Lower lobe of right lung (tissue), 2 donors: ENCODE measurements at places on chromosomes 2 and 18. TPM values are rescaled to one million over a fixed set of nuclear protein-coding genes. Genes with fewer than 3 reads are reported as not detected.

DNA sequence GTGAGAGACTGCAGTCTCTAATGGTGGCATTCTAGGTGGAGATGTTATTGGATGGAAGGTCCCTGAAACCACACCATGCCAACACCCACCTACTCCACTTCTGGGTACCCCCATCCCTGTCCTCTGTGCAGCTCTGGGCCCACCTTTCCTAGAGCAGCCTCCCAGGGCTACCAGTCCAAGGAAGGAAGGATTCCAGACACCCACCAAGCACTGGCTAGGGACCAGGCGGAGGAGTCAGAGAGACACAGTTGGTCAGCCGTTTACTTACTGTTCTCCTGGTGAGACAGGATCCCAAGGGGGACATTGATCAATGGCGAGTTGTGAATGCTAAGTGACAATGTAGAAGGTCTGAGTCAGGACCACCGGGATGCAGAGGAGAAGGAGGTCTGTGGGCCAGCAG lies 151.6 kb downstream of the TTC32 start:
- no peak for DNase-seq

- DNase-seq = no peak
Observed at GRCh38 chr2:3532941-3533340, 13.6 kb upstream of the ADI1 start.

- DNase-seq = no peak
Observed at GRCh38 chr2:180124273-180125139, 117.4 kb upstream of the CWC22 start.

DNA sequence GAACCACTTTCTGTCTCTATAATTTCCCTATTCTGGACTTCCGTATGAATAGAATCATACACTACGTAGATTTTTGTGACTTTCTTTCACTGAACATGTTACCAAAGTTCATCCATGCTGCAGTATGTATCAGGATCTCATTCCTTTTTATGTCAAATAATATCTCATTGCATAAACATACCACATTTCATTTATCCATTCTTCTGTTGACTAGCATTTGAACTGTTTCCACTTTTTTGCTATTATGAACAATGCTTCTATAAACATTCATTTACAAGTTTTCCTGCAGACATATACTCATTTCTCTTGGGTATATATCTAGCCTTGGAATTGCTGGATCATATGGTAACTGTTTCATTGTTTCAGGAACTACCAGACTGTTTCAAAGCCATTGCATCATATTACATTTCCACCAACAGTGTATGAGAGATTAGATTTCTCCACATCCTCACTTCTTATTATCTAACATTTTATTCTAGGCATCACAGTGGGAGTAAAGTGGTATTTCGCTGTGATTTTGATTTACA lies 186.2 kb downstream of the DYM start:
- no peak for DNase-seq

DNA sequence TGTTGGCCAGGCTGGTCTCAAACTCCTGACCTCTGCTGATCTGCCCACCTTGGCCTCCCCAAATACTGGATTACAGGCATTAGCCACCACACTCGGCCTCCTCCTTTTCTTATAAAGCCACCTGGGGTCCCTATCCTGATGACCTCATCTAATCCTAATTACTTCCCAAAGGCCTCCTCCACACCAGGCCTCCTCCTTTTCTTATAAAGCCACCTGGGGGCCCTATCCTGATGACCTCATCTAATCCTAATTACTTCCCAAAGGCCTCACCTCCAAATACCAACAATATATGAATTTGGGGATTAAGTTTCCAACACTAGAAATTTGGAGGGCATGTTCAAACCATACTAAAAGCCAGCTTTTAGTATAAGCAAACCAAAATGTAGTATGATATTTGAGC lies 9.7 kb upstream of the RMC1 start:
- DNase-seq = no peak

- DNase-seq = no peak
Observed at GRCh38 chr18:45107425-45107824, 426.7 kb downstream of the SETBP1 start.

DNA sequence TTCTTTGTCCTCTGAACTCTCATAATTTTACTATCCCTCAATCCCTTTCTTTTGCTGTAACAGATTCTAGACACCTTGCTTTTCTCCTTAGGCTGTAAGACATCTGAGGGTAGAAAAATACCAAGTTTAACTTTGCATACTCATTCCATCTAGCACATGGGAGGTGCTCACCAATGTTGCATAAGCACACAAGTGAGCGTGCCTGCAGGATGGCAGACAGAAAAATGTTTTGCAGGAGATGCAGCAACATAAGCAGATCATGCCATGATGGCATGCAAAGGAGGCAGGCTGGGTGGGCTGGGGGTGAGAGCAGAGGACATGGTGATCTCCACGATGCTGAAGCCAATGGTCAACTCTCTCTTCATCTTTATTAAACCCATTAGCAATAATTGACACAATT lies 24.1 kb downstream of the CYRIA start:
- no peak for DNase-seq

Gene SPHKAP
- total RNA-seq = 0.06 TPM

GRCh38 chr2:67277450-67277849 lies 119.7 kb upstream of the ETAA1 start:
- DNase-seq = no peak

Gene C2orf66
- 0.21 TPM for total RNA-seq

DNA sequence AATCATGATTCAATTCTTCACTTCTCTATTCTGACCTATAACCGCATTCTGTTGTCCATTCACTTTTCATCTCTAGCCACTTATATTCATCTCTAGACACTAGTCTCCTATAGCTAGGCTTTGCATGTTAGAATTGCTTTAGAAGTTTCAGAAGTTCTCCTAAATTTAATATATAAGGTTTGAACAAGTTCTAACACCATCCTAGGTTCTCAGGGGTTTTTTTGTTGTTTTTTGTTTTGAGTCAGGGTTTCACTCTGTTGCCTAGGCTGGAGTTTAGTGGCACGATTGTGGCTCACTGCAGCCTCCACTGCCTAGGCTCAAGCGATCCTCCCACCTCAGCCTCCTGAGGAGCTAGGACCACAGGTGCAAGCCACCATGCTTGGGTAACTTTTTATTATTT lies 19.9 kb downstream of the WDSUB1 start:
- no peak for DNase-seq

- no peak for DNase-seq
Observed at GRCh38 chr2:134712736-134713135, 6.1 kb downstream of the TMEM163 start.
